ENCODE measurements at places on chromosomes 13 and 19.

- no peak for DNase-seq
Observed at GRCh38 chr13:37457612-37458011, 141.0 kb downstream of the POSTN start.

DNA sequence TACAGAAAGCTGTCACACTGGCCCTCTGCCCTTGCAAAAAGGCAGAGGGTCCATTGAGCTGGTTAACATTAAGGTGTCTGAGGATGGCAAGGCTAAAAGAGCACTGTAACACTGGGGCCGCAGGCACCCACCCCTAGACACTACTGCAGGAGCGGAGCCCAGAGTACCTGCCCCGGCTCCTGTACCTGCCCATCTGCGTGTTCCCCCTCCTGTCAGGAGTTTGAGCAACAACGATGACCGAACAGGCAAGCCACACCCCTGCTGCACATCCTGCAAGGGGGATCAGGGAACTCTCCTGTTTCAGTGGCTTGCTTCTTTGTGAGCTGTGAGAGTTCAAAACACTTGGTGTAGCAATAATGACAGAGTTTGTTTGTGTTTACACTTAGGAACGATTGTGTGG is 117.4 kb upstream of the STARD13 start:
- DNase-seq, result no peak

GRCh38 chr13:45564133-45564776 is 51.3 kb downstream of the ERICH6B start:
- no peak for DNase-seq

- DNase-seq, result no peak
Observed at GRCh38 chr19:58098682-58098998, 609 bp upstream of the ZSCAN18 start.

DNA sequence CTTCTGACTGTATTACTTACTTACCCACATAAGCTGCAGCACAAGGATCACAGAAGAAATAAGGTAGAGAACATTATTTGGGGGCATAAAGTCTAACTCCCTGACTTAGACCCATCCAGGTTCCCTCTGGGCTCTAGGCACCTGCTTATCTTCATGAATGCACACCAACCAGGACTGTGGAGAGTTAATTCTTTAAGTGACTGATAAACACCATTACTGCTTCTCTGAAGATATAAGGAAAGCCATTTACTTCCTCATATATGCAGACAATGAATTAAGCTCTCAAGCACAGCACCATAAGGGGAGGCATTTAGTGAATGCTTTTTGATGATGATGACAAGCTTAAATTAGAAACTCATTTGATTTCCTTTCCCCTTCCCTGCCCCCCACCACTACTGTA is 22.5 kb downstream of the OBI1 start:
- no peak for DNase-seq

GRCh38 chr13:19182536-19182935 is 912 bp upstream of the TUBA3C start:
- no peak for DNase-seq

GRCh38 chr19:51099047-51099382 is 9.2 kb downstream of the CTU1 start:
- DNase-seq, result no peak

All from NCI-H69 (cell line).